ENCODE measurements at places on chromosomes 7 and 10.

DNA sequence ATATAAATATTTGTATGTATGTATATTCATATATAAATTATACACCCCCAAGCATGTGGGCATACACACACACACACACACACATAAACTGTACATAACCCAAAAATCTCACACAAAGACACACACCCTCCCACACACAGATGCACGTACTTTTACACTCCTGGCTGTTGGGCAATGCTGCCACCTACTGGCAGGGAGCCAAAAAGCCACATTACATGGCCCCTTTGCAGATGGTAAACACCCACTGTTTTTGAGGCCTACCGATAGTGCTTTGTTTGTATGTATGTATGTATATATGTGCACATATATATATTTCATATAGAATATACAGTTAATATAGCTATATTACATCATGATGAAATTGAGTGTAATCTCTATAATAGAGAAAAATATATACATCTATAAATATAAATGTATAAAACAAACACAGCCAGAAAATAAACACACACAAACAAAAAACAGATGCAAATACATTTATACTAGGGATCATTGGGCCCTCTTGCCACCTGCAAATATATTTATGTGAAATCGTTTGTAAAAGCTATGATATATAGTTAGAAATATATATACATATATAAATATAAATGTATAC lies 120.1 kb upstream of the ACBD5 start:
- DNase-seq = peak; percentile 81

DNA sequence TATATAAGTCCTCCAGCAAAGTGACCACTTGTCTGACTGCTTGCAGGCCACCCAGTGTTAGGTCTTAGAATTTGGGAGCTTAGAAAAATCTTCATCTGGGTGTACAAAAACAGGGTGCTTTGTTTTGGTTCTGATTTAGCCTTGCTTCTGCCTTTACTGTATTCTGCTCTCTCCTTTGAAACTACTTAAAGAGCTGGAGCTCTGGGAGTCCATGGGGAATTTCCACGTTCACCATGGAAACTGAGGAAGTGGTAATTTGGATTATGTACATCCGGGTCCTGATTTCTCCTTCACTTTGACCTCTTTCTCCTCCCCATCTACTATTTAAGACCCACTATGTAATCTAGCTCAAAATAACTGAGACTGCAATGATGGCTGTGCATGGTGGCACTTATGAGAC lies 103.0 kb downstream of the JAZF1 start:
- no peak for DNase-seq

DNA sequence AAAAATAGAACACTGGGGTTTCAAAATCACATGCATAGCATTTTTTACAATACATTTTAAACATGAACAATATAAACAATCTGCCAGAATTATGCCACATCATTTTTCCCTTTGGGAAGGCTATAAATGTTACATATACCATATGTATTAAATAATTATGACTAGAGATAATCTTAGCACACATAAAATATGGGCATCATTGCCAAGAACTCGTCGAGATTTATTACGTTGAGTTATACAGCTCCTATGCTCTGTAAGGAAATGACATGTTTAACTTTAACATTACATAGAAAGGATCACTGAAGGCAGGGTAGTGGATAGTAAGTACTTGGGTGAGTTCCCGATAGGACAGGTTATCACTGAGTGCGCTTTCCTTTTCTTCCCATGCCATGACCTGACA lies 267.8 kb downstream of the PARD3 start:
- DNase-seq = no peak

- no peak for DNase-seq
Observed at GRCh38 chr7:23191022-23191421, 9.2 kb downstream of the NUP42 start.

DNA sequence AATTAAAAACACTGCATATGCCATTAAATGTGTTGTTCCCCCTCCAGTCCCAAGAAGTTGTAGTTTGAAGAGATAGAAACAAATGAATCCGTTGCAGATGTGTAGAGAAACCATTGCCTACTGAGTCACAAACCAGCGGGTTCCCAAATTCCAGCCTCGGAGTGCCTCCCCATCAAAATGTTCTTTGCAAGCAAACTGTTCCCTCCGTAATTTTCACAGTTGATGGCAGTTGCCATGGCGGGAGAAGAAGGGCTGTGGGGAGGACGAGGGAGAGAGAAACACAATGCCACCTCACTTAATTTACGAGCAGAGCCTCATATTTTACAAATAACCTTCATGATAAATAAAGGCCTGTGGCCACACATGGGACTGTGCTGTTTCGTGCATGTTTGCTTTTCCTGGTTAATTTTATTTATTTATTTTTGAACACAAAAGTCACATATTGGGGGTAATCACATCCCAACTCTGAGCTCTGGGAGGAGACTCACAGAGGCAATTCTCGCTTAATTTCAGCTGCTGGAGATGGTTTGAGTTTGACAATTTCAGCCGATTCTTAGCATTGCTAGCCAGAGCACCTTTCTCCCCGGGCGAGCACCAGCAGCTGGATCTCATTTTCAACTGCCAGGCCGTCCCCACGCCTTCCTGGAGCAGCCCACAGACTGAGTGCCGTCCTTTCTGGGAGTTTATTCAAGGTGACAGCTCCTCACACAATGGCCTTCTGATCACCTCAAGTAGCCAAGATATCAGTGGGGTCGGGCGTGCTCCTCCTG lies 1084.2 kb downstream of the KCNMA1 start:
- DNase-seq = no peak

Data from nephron progenitor cell (in vitro differentiated cells).